DMS79 treated with DMSO at 0.1 percent for 48 hours (cell line): ENCODE measurements at places on chromosomes 12 and 14.

DNA sequence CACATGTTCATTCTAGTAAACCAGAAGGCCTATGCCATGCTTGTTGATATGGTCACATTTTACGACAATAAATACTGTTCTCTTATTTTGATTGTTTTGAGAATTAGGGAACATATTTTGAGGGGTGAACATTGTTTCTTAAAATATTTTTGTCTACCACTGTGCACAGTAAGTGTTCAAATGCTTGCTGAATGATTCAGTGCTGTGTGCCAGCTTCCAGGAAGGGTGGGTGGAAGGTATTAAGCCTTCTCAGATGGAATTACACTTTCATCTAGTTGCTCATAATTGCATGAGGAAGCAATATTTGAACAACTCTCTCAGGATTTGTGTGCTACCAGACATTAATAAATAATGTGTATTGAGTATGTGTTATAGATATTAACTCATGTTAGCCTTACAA lies 15.5 kb upstream of the TMX1 start:
- DNase-seq, result no peak

GRCh38 chr14:35223927-35224326 lies 68.3 kb upstream of the PSMA6 start:
- DNase-seq, result no peak

- DNase-seq, result peak; percentile 32
Measured at GRCh38 chr12:55619354-55620138, 17.1 kb upstream of the OR10P1 start.

DNA sequence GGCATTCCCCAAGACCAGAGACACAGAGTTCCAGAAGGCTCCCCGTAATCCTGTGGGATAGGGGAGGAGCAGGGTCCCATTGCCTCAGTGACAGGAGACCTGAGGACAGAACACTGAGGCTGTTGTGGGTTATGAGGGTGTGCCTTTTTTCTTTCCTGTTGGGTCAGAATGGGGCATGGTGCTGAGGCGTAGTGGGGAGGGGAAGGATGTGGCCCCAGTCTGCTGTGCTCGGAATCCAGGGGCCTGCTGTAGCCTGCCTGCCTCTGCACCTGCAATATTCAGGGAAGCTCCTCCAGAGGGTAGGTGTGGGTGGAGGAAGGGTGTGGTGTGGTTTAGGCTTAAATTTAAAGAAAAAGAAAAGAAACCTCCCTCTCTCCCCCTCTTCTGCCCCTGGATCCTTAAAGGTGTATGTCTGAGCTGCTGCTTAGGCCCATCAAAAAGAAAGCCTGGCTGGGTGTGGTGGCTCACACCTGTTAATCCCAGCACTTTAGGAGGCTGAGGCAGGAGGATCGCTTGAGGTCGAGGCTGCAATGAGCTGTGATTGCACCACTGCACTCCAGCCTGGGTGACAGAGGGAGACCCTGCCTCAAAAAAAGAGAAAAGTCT lies 18.7 kb downstream of the PLEKHG3 start:
- no peak for DNase-seq

- no peak for DNase-seq
Measured at GRCh38 chr12:2618291-2618995, 176.3 kb upstream of the FKBP4 start.

DNA sequence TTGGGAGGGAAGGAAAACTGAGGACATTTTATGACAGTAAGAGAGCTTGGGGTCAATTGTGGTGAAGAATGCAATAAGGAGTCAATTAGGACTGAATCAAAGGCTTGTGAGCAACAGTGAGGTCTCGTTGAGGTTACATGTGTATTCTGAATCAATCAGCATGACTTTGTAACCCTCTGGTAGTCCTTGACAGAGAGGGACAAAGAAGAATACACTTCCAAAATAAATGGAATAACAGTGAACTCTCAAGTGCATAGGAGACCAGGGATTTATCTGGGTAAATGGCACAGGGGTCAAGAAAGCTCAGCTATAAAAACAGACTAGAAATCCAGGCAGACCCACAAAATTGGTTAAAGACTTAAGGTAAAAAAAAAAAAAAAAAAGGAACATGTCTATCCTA lies 85.1 kb upstream of the NAV3 start:
- peak; percentile 57 for DNase-seq

DNA sequence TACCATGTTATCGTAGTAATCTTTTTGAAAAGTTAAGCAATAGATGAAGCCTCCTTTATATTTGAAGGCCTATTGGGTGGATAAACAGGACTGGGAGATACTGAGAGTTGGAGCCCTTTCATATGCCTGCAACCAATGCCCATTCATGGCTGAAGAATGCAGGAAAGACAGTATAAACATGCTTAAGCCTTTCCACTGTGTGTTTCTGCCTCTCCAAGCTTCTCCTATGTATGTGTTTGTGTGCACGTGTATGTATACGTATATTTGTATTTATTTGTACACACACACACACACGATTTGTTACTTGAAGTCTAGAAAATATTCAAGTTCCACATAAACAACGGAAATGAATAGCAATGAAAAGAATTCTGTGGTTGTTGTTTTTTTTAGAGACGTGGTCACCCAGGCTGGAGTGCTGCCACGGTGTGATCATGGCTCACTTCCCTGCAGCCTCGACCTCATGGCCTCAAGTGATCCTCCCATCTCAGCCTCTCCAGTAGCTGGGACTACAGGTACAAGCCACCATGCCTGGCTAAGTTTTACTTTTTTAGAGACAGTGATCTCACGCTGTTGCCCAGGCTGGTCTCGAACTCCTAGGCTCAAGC lies 1453.5 kb downstream of the AACS start:
- DNase-seq, result no peak

- DNase-seq, result no peak
Measured at GRCh38 chr14:102867826-102868580, 54.5 kb upstream of the AMN start.

DNA sequence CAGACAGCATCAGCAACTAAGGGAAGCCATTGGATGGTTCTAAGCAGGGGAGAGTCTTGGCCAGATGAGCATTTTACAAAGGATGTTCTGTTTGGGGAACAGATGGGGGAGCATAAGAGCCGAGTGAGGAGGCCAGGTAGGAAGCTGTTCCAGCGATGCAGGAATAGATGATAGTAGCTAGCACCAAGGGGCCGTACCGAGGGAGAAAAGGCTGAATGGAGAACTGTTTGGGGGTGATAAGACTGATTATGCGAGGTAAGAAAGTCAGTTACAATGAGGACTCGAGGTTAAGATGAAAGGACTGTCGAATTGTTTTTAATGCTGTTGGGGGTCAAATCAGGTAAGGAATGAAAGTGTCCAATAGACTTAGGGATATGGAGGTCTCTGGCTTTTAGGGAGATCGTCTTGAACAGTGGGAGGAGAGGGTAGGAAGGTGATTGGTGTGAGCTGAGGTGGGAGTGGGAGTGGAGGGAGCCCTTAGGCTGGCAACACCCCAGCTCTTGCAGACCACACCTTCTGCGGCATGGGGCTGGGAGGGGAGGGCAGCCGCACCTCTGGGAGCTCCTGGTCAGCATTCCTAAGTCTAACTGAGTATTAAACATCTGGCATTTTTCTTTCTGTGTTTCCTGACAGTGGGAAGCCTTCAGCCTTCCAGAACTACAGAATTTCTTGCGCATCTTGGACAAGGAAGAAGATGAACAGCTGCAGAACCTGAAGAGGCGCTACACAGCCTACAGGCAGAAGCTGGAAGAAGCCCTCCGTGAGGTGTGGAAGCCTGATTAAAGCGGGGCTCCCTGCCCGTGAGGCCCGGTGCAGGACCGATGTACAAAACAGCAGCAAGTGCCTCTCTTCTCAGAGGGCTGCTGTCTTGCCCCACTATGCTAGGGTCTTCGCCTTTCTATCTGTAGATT lies 64.8 kb downstream of the GNS start:
- DNase-seq, result no peak

DNA sequence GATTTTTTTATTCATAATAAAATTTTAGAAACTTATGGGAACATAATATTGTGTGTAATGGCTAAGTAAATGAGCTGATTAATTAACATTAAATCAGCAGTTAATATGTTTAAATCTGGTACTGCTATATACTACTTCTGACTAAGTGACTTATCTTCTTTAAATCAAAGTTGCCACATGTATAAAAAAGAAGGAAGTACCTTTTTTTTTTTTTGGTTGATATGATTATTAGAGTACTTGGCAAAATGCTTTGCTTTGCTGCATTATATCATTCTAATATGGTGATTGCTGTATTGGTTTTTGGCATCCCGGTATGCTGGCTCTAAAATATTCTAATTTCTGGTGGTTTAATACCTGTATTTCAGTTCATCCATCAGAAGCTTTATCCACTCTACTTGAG lies 319.1 kb upstream of the RGS6 start:
- DNase-seq, result no peak

- DNase-seq, result no peak
Measured at GRCh38 chr12:52333321-52333720, 12.1 kb upstream of the KRT83 start.

DNA sequence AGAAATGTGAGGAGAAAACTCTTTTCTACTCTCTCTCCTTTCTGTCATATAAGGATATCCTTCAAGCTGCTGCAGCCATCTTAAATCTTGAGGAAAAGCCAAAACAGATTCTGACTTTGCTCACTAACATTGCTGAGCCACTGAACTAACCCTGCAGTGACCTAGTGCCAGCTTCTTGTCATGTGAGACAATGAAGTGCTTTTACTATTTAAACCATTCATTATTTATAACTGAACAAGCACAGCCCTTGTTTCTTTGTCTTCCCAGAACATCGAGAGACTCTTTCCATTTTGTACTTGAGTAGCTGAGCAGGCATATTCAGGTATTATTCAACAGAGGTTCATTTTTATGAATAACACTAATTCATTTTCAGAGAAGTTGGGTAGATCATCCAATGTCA lies 455.0 kb upstream of the TMPO start:
- DNase-seq, result peak; percentile 74

DNA sequence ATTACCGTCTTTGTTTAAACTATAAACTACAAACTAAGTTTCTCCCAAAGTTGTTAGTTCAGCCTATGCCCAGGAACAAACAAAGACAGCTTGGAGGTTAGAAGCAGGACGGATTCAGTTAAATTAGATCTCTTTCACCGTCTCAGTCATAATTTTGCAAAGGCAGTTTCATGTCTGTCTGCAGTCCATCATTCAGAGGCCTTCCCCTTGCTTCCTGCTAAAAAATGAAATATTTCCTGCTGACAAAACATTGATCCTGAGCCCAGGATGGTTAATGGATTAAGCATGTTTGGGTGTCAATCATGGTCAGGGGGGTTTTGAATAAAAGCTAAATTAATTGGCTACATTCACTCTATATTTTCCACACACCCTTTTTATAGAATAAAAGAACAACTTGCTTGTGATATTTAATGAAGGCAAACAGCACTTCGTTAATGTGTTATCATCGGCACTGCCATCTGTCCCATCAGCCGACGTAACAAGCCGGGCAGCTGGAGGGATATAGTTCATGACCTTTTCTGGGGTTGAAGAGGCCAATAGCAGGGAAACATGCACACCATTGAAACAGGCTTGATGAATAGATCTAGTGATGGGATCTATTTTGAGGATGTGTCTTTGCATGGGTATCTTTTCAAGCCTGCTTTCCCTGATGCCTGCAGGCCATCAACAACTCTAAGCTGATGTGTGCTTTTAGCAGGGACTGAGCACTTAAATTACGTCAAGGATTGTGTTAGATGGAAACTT lies 521.3 kb upstream of the TMEM132C start:
- no peak for DNase-seq

- no peak for DNase-seq
Measured at GRCh38 chr12:44019118-44019517, 183.2 kb downstream of the TMEM117 start.

GRCh38 chr12:97781342-97781741 lies 318.7 kb downstream of the RMST start:
- no peak for DNase-seq

DNA sequence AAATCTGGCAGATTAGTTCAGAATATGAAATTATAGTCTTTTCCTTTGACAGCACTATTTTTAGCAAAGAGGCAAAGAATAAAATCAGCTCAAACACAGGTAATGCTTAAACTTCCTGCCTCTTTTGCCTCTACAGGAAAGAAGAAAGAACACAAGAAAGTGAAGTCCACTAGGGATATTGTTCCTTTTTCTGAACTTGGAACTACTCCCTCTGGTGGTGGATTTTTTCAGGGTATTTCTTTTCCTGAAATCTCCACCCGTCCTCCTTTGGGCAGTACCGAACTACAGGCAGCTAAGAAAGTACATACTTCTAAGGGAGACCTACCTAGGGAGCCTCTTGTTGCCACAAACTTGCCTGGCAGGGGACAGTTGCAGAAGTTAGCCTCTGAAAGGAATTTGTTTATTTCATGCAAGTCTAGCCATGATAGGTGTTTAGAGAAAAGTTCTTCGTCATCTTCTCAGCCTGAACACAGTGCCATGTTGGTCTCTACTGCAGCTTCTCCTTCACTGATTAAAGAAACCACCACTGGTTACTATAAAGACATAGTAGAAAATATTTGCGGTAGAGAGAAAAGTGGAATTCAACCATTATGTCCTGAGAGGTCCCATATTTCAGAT lies 17.4 kb downstream of the TMPO start:
- DNase-seq, result no peak

DNA sequence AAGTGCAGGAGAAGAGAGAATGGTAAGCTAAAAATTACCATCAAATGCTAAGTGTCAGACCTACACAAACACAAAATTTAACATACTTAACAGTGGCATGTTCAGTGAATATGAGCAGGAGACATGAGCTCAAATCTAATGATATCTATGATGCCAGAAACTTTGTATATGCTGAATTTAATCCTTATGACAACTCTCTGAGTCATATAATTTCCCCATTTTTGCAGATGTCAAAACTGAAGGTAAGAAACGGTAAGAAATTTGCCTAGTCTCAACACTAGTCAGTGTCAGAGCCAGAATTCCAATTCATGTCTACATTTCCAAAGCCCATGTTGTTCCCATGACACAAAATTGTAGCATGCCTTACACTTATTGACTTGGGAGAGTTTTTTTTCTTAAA lies 375.8 kb downstream of the APAF1 start:
- DNase-seq, result no peak

- no peak for DNase-seq
Measured at GRCh38 chr14:29663281-29663801, 264.3 kb downstream of the PRKD1 start.

GRCh38 chr14:102668291-102668873 lies 75.9 kb downstream of the RCOR1 start:
- DNase-seq, result no peak

DNA sequence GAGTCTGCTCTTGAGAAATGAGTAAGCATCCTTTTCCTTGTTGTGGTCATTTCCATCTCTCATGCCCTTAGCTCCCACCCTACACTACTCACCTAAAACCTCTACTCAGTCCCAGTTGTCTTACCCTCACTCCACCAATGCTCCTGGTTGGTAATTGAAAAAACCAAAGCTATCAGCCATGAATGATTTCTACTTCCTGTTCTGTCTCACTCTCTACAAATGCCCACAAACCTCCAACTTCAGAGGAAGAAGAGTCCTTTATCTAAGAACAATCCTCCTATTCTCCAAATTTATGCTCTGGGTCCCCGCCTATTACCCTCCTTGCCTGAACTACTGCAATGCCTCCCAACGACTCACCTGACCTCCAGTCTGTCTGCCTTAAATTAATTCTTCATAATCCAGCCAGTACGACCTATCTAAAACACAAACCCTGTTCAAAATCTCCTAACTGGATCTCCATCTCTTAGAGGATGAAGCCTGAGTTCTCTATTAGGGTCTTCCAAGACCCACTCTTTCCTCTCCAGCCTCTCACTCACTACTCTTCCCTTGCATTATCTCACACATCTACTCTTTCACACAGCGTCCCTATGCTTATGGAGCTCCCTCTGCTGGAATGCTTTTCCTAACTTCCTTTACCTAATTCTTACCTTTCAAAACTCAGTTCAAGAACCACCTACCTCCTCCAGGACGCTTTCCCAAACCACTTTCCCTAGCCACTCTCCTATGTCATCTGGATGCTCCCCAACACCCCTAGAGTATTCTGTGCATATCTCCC lies 2.2 kb downstream of the DHRS1 start:
- DNase-seq, result peak; percentile 26

- DNase-seq, result no peak
Measured at GRCh38 chr12:58656254-58657009, 263.9 kb downstream of the LRIG3 start.
